Heart right ventricle (tissue), 16 donors: ENCODE measurements at places on chromosomes 1 and 21. TPM values are rescaled to one million over a fixed set of nuclear protein-coding genes. Genes with fewer than 3 reads are reported as not detected.

DNA sequence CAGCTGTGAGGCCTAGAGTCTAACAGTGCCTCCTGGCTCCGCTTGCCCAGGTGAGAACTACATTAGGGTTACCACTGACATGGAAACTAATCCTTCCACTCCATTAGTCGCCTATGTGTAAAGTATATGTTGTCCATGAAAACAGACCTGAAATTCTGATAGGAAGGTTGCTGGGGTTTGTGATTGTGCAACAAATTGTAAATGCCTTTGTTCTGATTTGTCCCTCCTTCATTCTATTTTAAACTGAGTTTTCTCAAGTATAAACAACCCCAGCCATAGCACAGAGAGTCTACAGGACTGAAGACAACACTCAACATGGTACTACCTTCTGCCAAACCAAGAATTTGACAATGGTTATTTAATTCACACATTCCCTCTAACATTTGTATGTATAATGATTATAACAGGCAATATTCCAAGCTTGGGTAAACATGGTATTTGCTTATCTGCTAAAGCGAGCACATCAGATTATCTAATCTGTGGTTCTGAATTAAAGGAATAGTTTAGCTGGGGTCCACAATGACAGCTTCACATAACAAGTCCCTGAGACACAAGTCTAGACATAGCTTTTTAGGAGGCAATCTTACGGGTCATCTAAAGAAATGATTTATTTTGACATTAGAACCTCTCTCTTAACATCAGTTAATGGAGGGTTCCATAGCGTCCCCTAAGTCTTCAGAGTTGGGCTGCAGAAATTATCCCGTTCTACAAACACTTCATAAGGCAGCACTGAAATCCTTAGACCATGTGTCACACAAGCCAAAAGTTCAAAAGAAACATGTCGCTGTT is 633.0 kb downstream of the SMYD3 start:
- peak overlapping the region; percentile 61 for H3K27ac ChIP-seq
- no peak overlapping the region for H3K4me3 ChIP-seq
- no peaks in the 10 kb centered on the region for H3K36me3 ChIP-seq
- no peaks in the 10 kb centered on the region for H3K27me3 ChIP-seq
- peaks cover 24% of the 10 kb centered on the region for H3K4me1 ChIP-seq

- no peaks in the 10 kb centered on the region for H3K36me3 ChIP-seq
- no peak overlapping the region for H3K27ac ChIP-seq
- no peaks in the 10 kb centered on the region for H3K27me3 ChIP-seq
Measured at GRCh38 chr1:32138965-32139364, 31.1 kb downstream of the KPNA6 start.

GRCh38 chr1:203335503-203335902 is 15.4 kb downstream of the FMOD start:
- H3K27ac ChIP-seq = no peak overlapping the region
- H3K4me1 ChIP-seq = no peaks in the 10 kb centered on the region
- no peaks in the 10 kb centered on the region for H3K36me3 ChIP-seq
- H3K27me3 ChIP-seq = no peaks in the 10 kb centered on the region
- no peak for DNase-seq
- no peak overlapping the region for H3K4me3 ChIP-seq

GRCh38 chr1:156246241-156246780 is 1.5 kb downstream of the PAQR6 start:
- DNase-seq = no peak
- H3K4me3 ChIP-seq = no peak overlapping the region
- peaks cover 3% of the 10 kb centered on the region for H3K36me3 ChIP-seq
- no peak overlapping the region for H3K27ac ChIP-seq
- H3K4me1 ChIP-seq = peaks cover 46% of the 10 kb centered on the region

DNA sequence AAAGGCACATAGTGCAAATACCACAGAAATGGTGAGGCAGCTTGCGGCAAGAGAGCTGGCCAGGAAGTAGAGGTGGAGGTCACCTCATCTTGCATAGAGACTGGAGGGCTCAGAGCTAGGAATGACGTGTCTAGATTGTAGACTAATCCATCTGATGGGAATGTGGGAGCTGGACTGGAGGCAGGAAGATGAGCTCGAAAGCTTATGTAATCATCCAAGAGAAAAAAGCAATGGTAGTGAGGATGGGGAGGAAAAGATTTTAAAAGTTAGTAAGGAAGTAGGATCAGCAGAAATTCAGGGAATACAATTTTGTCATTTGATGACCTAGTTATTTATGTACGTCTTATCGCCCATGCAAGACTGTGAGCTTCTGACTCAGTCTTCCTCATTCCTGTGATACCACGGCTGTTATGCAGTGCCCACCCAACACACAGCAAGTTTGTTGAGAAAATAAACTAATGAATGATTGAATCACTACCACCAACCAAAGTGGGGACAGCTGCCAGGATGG is 123.9 kb downstream of the RRAGC start:
- no peak overlapping the region for H3K4me3 ChIP-seq
- H3K36me3 ChIP-seq = no peaks in the 10 kb centered on the region
- H3K27me3 ChIP-seq = no peaks in the 10 kb centered on the region
- H3K27ac ChIP-seq = no peak overlapping the region

- no peak overlapping the region for H3K4me3 ChIP-seq
- no peaks in the 10 kb centered on the region for H3K27me3 ChIP-seq
- H3K4me1 ChIP-seq = no peaks in the 10 kb centered on the region
- no peak for DNase-seq
Measured at GRCh38 chr21:18384771-18385170, 18.8 kb downstream of the TMPRSS15 start.

DNA sequence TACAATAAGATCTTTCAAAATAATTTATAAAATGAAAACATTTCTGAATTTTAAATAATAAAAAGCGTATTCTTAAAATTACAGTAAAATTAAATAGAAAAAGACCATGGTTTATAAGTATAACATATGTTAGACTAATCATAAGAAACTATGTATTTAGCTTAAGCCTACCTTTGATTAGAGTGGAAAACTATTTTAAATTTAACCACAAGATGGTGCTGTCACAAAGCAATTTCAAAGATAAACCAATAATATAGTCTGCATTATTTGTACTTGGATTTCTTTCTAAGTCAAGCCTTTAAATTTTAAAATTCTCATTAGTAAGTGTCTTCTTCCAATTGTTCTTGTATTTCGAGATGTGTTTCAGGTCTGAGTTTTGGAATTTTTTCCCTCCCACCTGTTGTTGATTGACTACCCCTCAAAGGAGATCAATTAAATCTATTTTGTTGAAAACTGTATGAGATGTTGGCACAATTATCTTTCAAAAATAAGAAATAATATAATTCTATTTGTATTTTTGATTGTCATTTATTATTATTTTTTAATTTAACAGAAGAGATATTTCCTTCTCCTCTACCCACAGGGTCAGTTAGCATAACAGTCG is 459.8 kb downstream of the KCNT2 start:
- no peaks in the 10 kb centered on the region for H3K27me3 ChIP-seq
- H3K27ac ChIP-seq = no peak overlapping the region
- peaks cover 8% of the 10 kb centered on the region for H3K4me1 ChIP-seq

- H3K4me1 ChIP-seq = peaks cover 21% of the 10 kb centered on the region
- no peaks in the 10 kb centered on the region for H3K27me3 ChIP-seq
Measured at GRCh38 chr1:45922813-45923212, 119.4 kb downstream of the MAST2 start.

DNA sequence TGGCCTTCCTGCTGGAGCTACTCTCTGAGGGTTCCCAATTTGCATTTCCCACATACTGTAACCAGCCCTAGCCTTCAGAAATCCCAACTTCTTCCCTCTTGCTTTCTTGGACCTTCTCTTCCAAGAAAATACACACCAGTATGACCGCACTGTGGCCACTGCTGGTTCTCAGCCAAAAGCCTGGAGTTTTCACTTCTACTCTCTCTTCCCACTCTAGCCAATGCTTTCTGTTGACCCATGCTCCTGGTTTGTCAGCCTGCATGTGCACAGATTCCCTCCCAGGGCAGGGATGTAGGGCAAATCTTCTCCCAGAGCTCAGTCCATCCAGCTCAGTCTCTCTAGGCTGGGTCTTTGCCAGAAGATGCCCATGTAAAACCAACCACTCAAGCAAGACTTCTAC is 664 bp downstream of the SLAMF1 start:
- no peak overlapping the region for H3K4me3 ChIP-seq
- DNase-seq = no peak
- H3K27ac ChIP-seq = no peak overlapping the region

DNA sequence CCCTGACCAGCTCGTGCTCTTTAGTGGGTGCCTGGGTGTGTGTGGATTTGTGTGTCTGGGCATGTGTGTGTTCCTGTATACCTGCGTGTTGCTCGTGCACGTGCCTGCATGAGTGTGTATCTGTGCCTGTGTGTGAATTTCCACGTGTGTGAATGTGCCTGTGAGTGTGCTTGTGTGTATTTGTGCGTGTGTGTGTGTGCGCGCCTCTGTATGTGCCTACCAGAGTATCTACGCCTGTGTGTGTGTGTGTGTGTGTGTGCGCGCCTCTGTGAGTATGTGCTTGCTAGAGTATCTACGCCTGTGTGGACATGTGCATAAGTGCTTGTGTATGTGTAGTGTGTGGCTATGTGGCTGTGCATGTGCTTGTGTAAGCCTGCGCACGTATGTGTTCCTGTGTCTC is 691 bp upstream of the SELENBP1 start:
- no peak for DNase-seq
- no peaks in the 10 kb centered on the region for H3K36me3 ChIP-seq
- peaks cover 52% of the 10 kb centered on the region for H3K4me1 ChIP-seq
- H3K4me3 ChIP-seq = no peak overlapping the region
- no peaks in the 10 kb centered on the region for H3K27me3 ChIP-seq

- no peak overlapping the region for H3K27ac ChIP-seq
- H3K36me3 ChIP-seq = no peaks in the 10 kb centered on the region
- DNase-seq = no peak
- H3K27me3 ChIP-seq = no peaks in the 10 kb centered on the region
- H3K4me3 ChIP-seq = no peak overlapping the region
Measured at GRCh38 chr1:230205719-230206198, 138.7 kb downstream of the GALNT2 start.

DNA sequence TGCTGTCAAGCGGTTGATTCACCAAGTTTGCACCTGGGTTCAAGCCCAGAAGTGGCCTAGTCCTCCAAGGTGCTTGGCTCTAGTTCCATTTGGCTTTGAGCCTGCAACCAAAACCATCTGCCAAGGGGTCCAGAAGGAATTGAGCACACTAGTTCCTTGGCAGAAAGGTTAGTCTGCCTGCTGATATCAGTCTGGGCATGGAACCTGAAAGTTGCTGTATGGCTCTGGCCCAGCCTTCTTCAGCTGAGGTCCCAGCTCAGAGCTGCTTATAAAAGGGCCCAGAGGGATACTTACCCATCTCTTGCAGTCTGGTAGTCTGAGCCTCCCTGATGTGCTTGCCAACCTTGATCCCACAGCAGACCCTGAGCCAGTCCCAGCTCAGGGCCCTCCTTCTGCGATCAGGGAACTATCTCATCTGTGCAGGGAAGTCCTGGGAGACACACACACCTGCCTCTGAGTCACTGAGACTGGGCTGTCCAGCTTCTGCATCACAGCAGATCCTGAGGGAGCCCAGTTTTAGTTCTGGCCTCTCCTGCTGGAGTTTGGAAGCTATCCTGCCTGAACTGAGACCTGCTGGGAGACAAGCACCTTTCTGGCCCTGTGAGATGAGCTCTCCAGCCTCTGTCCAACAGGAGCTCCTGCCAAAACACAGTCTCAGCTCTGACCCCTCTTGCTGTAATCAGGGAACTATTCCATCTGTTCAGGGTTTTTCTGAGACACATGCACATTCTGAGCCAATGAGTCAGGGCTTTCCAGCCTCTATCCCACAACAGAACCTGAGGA is 75.8 kb downstream of the CTH start:
- no peaks in the 10 kb centered on the region for H3K36me3 ChIP-seq
- no peaks in the 10 kb centered on the region for H3K27me3 ChIP-seq
- H3K4me3 ChIP-seq = no peak overlapping the region
- DNase-seq = peak; percentile 25
- H3K27ac ChIP-seq = no peak overlapping the region

GRCh38 chr1:27876341-27877114 is 4.2 kb downstream of the THEMIS2 start:
- no peak for DNase-seq
- peaks cover 5% of the 10 kb centered on the region for H3K27me3 ChIP-seq
- peaks cover 68% of the 10 kb centered on the region for H3K4me1 ChIP-seq
- peak overlapping the region; percentile 14 for H3K27ac ChIP-seq
- H3K36me3 ChIP-seq = no peaks in the 10 kb centered on the region

DNA sequence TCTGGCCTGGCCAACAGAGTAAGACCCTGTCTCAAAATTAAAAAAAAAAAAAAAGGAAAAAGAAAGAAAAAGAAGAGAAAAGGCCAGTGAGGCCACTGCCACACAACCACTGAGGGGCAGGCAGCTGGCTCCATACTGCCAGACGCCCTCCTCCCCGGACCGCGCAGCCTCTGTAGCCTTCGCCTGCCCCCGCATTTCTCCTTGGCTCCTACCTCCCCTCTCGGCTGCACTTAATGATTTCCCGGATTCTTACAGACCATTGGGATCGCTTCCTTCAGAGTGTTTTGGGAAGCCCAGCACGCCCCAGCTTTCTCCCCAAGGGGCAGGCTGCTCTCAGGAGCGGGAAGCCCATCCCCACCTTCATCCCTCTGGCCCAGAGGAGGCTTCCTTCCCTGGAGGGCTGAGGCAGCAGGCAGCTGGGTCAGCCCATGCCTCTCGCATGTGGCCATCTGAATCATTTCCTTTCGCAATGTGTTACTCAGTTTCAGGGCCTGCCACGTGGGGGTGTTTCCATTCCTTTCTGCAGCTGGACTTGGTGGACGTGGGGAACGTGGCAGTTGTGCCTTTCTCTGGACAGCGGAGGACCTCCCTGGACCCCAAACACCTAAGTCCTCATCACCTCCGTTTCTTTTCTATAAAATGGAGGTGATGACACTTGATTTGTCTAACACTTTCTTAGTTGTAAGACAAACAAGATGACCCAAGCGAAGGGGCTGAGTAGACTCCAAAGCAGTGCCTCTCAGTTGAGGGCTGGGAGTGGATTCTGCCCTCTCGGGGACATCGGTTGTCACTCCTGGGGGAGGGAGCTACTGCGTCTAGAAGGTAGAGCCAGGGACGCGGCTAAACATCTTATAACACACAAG is 2.3 kb downstream of the SLC2A5 start:
- H3K36me3 ChIP-seq = no peaks in the 10 kb centered on the region
- peak overlapping the region; percentile 2 for H3K27ac ChIP-seq
- no peaks in the 10 kb centered on the region for H3K27me3 ChIP-seq
- peak; percentile 52 for DNase-seq

DNA sequence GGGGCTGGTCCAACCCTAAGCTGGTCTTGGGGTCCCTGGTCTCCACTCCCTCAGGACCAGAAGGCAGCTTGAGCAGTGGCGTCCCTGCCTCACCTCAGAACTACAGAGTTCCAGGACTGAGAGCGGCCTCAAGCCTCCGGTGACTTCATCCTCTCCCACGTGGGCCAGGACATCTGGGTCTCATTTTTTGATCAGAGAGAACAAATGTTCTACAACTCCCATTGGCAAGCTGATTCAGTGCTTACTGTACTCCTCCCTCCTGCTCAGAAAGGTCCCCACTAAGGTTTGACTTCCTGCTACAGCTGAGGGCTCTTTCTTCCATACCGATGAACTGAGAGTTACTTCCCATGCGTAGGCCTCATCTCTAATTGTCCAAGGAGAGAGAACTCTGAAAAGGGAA is 78.5 kb downstream of the PLXNA2 start:
- H3K4me1 ChIP-seq = peaks cover 90% of the 10 kb centered on the region
- no peaks in the 10 kb centered on the region for H3K27me3 ChIP-seq
- no peaks in the 10 kb centered on the region for H3K36me3 ChIP-seq
- no peak overlapping the region for H3K27ac ChIP-seq

Gene CELA3A
- total RNA-seq = 3.9 TPM

Gene METTL13
- 16.7 TPM for total RNA-seq

Gene CD247
- 0.83 TPM for total RNA-seq

Gene UBIAD1
- 11.7 TPM for total RNA-seq

Gene KLHL17
- total RNA-seq = 3.7 TPM

Gene PAQR7
- total RNA-seq = 1.2 TPM

Gene FCRL6
- total RNA-seq = not detected
